Left colon (tissue), 2 donors: ENCODE measurements at places on chromosomes 3 and 15. TPM values are rescaled to one million over a fixed set of nuclear protein-coding genes. Genes with fewer than 3 reads are reported as not detected.

- DNase-seq = no peak
These were observed 10.8 kb downstream of the ZNF774 start for GRCh38 chr15:90362936-90363212.

The CIDEC gene
- 26.2 TPM for total RNA-seq

DNA sequence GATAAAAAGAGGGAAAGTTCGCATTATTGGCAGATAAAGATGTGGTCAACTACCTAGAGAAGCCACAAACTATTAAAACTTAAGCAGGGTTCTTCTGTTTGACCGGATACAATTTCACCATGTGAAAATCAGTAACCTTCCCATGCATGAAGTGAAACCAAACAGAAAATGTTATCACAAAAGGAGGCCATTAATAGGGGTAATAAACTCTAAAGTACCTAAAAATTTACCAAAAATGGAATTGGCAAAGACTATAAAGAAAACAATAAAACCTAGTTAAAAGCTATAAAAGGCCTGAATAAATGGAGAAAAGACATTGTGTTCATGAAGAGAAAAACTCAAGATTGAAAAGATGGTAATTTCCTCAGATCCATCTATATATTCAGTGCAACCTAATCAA, 83.4 kb downstream of the FEZF2 start:
- no peak for DNase-seq

- peak; percentile 91 for DNase-seq
These were observed 17.9 kb downstream of the ACSBG1 start for GRCh38 chr15:78216276-78217104.

The GOLIM4 gene
- total RNA-seq = 97.6 TPM

The GOLGA8J gene
- total RNA-seq = not detected

The LOXL1 gene
- total RNA-seq = 2.0 TPM

DNA sequence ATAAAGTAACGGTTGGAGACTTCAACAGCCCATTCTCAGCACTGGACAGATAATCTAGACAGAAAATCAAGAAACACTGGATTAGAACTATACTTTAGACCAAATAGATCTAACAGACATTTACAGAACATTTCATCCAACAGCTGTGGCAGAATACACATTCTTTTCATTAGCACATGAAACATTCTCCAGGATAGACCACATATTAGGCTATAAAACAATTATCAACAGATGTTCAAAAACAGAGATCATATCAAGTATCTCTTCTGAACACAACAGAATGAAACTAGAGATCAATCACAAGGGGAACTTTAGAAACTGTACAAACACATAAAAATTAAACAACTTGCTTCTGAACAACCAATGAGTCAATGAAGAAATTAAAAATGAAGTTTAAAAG, 133.3 kb downstream of the ADAM10 start:
- no peak for DNase-seq

- no peak for DNase-seq
These were observed 137.9 kb downstream of the UACA start for GRCh38 chr15:70625438-70625837.

DNA sequence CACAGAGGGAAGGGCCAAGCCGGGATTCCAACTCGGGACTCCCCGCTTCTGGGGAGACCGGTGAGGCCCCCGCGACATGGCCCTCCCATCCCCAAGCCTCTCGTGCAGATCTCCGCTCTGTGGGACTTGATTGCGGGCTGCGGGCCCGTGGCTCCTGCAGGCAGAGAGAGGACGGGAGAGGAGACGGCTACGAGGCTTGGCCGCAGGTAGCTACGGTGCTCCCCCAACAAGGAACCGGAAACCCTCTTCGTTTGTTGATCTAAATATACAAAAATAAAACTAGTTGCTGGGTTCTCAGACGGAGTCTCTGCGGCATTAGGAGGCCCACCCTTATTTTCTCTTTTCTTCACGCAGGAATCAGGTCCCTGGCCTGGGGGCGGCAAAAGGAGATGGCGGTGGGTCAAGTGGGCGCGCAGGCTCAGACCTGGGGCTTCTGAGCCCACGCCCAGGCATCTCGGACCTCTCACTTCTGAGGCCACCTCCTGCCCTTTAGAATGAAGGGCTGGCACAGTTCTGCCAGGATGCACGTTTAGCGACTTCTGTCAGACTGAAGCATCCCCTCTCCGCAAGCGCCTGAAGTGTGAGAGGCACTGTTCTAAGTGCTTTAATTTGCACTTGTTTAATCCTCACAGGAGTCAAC, 10.9 kb downstream of the GNB5 start:
- no peak for DNase-seq

DNA sequence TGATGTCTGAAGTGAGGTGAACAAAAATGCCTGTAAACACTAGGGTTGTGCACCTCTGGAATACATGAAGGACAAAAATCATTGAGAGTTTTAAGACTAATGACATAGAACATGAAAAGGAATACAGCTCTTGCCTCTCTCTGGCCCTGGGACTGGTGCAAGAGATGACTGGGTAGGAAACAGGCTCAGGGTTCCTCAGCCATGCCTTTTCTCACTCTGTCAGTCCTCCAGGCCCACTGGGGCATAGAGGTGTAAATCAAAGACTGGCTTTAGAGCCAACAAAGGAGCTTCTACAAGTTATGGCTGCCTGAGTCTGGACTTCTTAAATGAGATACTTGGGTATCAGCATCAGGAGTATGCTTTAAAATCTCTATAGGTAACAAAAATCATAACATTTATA, 554.7 kb upstream of the KCNMB2 start:
- no peak for DNase-seq

GRCh38 chr15:68017201-68017600, 36.9 kb upstream of the PIAS1 start:
- no peak for DNase-seq

- peak; percentile 76 for DNase-seq
These were observed 237.7 kb downstream of the SLCO3A1 start for GRCh38 chr15:92091155-92091734.

- no peak for DNase-seq
These were observed 3.7 kb downstream of the IFT80 start for GRCh38 chr3:160395297-160395696.

The GOLGA8O gene
- 0.39 TPM for total RNA-seq

DNA sequence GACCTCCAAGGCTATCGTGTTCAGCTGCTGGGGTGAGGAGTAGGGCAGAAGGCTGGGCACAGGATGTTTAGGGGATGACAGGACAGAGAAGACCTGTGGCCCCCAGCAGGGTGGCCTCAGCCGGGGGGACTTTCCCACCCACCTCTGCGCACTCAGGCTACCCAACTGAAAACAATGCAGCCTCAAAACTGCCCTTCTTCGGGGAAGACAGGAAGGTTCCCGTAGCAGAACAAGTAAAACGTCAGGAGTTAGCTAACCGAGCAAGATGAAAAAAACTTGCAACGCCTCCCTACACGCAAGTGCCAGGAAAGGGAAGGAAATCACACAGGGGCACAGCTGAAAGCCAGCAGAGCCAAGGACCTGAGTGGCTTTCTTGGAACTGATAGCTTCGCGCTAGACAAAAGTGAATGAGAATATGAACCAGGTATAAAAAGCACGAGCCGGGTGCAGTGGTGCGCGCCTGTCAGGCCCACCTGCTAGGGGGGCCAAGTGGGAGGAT, 38.4 kb upstream of the FURIN start:
- no peak for DNase-seq

- no peak for DNase-seq
These were observed 121.7 kb downstream of the CBLB start for GRCh38 chr3:105747060-105747541.

DNA sequence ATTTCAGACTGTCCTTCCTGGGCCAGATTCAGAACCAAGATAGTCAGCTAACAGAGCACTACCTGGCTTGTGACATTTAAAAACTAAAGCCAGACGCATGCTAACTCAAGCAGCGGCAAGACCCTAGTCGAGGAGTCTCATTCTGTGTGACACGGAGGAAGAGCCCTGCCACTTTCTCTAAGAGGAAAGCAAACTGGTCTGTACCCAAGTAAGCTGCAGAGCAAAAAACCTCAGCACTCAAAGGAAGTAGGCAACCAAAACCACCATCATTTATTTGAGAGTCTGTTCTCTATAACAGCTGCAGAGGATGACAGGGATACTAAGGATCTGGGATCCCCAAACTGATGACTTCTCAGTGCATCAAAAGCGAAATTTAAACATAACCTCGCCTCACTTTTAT, 152.1 kb downstream of the OSBPL10 start:
- DNase-seq = no peak

DNA sequence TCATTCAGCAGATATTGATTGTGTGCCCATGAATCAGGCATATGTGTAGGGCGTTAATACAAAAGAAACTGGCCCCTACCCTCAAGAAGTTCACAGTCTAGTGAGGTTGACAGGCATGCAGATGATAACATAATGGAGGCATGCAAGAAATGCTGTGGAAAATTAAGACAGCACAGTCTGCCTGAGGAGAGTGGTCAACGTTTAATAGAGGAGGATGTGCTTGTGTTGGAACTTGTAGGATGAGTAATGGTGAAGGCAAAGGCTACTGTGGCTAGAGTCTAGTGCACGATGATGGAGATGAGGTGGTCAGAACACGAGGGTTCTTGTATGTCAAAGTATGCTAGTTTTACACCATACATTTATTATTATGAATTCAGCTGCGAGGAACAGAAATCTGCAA, 295.7 kb downstream of the SOX2 start:
- no peak for DNase-seq

The SYNPR gene
- total RNA-seq = 0.15 TPM

- no peak for DNase-seq
These were observed 16.6 kb downstream of the PPP1R2 start for GRCh38 chr3:195526492-195526891.

DNA sequence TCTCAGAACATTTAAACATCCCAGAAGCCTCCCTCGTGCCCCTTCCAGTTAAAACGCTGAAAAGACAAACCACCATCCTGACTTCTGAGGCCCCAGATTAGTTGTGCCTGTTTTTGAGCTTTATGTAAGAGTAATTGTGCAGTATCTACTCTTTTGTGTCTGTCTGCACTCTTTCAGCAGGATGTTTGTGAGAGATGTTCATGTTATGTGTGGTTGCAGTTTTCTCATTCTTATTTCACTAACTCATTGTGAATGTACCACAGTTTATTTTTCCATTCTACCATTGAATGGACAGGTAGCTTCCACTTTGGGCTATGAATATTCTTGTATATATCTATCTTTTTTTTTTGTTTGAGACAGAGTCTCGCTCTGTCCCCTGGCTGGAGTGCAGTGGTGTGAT, 40.3 kb downstream of the MINAR1 start:
- DNase-seq = no peak

GRCh38 chr3:69739204-69740102, at the start of gene MITF:
Gene MITF, plus strand, starts transcription at chr3:69739464. Its CDS starts 134 bp downstream, at chr3:69739598.
- peak; percentile 91 for DNase-seq

The ITIH1 gene
- total RNA-seq = not detected

The SNX22 gene
- 0.34 TPM for total RNA-seq

- no peak for DNase-seq
These were observed 8.1 kb downstream of the SLC33A1 start for GRCh38 chr3:155846119-155846518.

DNA sequence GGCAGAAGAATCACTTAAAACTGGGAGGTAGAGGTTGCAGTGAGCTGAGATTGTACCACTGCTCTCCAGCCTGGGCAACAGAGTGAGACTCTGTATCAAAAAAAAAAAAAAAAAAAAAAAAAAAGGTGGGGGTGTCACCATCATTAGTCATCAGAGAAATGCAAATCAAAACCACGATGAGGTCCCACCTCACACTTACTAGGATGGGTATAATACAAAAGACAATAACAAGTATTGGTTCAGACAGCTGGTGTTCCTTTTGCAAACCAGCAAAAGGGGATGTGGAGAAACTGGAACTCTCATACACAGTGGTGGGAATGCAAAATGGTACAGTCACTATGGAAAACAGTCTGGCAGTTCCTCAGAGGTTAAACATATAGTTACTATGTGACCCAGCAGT, 78.7 kb upstream of the TSC22D2 start:
- no peak for DNase-seq

DNA sequence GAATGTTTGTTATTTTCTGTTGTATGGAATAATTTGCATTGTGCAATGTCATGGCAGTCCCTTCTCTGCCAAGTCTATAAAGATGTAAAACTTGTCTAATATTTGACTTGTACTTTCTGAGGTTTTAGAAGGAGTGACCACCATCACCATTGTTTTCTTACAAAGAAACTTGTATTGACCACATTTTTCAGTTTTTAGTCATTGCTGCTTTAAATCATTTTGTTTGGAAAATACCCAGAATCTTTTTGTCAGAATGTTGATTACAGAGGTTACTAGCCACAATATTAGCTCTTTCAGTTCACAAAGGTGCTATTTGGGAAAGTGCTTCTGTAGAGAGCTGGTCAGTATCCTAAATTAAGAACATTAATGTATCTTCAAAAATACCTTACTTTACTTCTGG, 532.4 kb upstream of the GBE1 start:
- DNase-seq = no peak

The SAMD7 gene
- not detected for total RNA-seq

The RBPMS2 gene
- total RNA-seq = 15.4 TPM

The GOLGA6L9 gene
- 2.8 TPM for total RNA-seq

DNA sequence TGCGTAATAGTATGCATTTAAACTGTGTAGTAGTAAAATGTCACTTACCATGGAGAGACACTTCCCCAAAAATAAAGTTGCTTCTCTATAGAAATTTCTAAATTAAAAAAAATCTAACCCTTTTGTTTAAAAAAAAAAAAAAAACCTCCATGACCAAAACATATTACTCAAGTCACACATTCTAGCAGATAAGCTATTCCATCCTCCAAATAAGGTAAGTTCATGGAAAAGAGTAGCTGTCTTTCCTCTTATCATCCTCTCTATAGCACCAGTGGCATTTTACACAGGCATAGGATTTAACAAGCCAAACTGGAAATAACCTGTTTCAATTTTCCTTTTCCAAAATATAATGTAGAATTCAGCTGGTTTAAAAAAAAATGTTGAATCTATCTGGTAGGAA, 57.4 kb downstream of the LRRFIP2 start:
- no peak for DNase-seq

The CFAP92 gene
- total RNA-seq = 2.9 TPM

GRCh38 chr15:89389841-89390603, 55.4 kb upstream of the POLG start:
- DNase-seq = no peak

DNA sequence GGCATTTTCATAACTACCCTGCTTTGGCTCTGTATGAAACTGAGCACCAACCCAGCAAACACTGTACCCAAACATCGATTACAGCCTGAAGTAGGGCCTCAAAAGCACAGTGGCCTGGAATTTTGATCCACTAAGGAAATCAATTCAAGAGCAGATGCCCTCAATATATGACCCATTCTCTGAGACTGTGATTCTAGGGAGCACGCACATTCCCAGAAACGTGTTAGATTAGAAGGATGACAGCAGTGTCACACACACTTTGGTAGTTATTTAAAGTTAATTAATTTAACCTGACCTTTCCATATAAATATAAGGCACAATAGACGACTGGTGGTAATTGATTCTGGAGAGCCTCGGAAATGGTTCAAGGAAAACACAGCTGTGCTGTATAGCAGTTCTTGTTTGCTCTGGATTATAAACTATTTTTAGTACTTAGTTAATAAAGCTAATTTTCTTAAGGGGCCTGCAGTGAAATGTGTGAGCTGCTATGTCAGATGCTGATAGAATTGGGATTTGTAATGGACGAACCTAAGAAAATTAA, 126.3 kb upstream of the ZNF385D start:
- no peak for DNase-seq

The PPM1L gene
- total RNA-seq = 20.4 TPM

- no peak for DNase-seq
These were observed 32.3 kb upstream of the UTS2B start for GRCh38 chr3:191362524-191363090.

- DNase-seq = no peak
These were observed 57.0 kb upstream of the MCTP2 start for GRCh38 chr15:94174399-94174802.

- no peak for DNase-seq
These were observed 245.2 kb downstream of the EFHB start for GRCh38 chr3:19688767-19689166.

GRCh38 chr3:81886081-81886480, 124.6 kb upstream of the GBE1 start:
- no peak for DNase-seq
